ENCODE measurements at places on chromosomes 6 and 20.
A peak's percentile ranks its signal among the peaks of the same experiment; 100 is the strongest.

- no peak for DNase-seq
These were observed 79.0 kb upstream of the MEI4 start for GRCh38 chr6:77573843-77574242.

DNA sequence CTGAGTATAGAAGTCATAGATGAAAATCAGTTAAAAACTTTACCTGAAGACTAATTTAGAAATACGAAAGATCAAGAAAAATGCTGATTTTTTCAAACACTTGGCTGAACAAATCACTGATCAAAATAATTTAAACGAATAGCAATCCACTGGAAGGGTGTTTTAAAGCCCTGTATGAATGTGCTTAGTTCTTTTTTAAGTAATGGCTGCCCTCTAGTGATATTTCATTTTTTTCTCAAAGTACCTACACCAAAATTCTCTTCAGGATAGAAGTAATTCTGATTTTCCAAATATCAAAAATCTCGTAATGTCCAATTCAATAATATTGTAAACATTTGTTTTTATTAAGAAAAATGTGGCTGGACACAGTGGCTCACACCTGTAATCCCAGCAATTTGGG lies 32.5 kb downstream of the AKAP7 start:
- DNase-seq: no peak

DNA sequence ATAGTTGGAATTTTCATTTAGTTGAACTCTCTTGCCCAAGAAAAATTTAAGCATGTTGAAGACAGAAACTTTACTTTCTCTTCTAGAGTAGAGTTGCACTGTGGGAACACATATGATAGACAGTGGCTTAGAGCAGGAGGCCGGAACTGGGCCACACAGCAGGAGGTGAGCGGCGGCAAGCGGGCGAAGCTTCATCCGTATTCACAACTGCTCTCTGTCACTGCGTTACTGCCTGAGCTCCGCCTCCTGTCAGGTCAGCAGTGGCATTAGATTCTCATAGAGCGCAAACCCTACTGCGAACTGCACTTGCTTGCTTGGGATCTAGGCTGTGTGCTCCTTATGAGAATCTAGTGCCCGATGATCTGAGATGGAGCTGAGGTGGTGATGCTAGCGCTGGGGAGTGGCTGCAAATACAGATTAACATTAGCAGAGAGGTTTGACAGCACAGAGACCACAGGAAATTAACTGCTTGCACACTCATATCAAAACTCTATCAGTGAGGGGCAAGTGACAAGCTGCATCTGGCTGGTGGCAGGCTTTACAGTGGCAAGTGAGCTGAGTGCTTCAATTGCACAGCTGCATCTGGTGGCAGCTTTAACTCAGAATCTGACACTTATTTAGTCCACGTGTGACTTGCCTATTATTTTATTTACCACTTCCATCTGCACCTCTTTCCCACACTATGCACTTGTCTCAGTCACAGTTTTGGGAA lies 174.9 kb upstream of the C6orf118 start:
- no peak for DNase-seq

- no peak for DNase-seq
These were observed 1.4 kb downstream of the CDK5RAP1 start for GRCh38 chr20:33399924-33400323.

DNA sequence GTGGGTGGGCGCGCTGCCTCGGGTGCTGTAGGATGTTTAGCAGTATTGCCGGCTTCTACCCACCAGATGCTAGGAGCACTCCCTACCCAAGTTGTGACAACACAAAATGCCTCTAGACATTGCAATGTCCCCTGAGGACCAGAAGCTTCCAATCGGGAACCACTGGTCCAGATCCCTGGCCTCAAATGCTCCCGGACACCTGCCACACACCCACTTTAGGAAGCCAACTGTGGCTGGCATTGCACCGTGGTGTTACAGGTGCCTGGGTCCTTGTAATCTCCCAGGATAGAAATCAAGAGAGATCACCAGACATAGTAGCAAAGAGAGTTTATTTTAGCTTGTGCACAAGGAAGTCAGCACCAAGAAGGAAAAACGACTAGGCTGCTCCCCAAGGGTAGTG lies 14.9 kb upstream of the RNASET2 start:
- DNase-seq: no peak

GRCh38 chr6:14549304-14549770 lies 431.8 kb downstream of the CD83 start:
- peak; percentile 16 for DNase-seq

GRCh38 chr20:36231331-36231730 lies 4.9 kb upstream of the AAR2 start:
- DNase-seq: no peak

DNA sequence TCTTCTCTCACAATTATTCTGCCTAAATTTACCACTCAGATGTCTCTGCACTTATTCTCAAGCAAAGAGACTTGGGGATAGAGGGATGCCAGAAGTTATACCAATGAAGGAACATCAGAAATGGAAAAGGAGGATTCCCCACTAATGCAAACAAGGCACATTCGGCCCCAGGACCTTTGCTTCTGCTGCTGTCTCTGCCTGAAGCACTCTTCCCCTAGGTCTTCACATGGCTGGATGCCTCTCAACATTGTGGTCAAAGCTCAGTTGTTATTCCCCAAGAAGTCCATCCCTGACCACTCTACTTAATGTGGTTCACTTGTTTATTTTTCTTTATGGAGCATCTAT lies 508.7 kb downstream of the DOK5 start:
- DNase-seq: no peak
